ENCODE measurements at places on chromosomes 6 and 20.

DNA sequence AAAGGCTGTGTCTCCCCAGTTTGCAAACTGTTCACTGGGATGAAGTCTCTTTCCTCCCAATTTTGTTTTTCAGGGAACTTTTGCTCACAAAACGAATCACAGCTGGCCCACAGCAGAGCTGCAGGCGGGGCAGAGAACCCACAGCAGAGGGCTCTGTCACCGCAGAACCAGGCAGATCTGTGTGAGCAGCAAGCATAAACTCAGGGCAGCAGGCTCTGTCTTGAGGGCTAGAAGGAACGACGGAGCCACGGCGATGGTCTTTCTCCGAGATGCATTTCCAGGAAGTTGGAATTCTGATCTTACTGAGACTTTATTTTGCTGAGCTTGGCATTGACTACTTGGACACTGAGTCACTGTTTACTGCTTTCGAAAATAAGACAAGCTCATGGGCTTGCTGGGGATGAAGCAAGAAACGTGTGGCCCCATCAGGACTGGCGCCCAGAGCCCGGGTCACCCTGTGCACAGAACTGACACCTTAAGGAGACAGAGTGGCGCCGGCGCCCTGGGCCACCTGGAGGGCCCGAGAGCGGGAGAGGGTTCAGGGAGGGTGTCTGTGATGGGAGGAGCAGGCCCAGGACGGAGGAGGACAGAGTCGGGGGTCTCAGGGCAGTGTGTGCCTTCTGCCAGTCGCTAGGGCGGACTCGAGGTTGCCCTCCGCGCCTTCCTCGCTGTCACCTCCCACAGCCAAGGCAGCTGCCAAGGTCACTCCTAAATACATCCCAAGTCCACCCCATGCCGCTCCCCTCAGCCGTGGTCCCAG is 106.3 kb upstream of the NXT1 start:
- DNase-seq = no peak

DNA sequence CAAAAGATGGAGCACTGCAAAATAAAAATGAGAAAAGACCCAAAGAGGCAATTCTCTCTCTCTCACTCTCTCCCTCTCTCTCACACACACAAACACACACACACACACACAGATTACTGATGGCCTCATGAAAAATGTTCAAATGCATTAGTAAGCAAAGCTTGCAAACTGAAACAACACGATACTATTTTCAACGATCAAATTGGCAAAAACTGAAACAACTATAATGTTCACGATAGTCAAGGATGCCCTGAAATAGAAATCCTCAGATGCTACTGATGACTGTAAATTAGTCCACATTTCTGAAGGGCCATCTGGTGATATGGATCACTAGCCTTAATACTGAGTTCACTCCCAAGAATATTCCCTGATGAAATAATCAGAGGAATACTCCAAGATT is 100.8 kb downstream of the TRERF1 start:
- no peak for DNase-seq

GRCh38 chr6:36514554-36515456 is 32.5 kb downstream of the STK38 start:
- no peak for DNase-seq

GRCh38 chr20:33503564-33503963 is 13.7 kb downstream of the CBFA2T2 start:
- DNase-seq = no peak

DNA sequence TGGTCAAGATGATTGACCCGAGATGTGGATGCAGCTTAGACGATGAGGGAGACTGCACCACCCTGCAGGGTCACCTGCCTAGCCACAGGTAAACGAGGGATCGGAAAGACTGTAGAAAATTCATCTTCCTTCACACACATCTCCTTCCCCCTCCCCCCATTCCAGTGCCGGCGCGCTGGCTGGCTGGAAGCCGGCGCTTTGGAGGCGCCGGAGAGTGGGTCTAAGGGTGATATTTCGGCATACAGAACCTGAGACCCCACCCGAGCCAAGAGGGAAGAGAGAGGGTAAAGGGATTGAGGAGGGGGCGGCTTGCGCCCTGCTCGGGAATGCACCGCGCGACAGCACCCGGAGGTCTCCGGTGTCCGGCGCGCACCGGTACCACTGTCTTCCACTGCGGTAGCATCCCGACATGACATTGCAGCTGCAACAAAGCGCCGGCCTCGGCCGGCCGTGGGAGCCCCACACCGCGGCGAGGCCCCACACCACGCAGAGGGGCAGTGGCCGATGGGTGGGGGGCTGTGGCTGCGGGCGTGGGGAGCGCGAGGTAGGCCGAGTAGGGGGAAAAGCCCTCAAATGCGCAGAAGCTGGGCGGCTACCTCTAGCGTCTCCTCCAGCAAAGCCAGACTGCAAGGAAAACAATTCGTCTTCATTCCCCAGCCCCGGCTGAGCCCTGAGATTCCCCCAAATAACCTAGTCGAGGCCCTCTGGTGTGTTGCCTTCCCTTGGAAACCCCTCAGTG is 984 bp downstream of the TNFRSF21 start:
- no peak for DNase-seq

GRCh38 chr20:51586005-51586440 is 43.5 kb upstream of the NFATC2 start:
- no peak for DNase-seq

GRCh38 chr6:151633526-151634335 is 139.9 kb downstream of the CCDC170 start:
- DNase-seq = no peak

DNA sequence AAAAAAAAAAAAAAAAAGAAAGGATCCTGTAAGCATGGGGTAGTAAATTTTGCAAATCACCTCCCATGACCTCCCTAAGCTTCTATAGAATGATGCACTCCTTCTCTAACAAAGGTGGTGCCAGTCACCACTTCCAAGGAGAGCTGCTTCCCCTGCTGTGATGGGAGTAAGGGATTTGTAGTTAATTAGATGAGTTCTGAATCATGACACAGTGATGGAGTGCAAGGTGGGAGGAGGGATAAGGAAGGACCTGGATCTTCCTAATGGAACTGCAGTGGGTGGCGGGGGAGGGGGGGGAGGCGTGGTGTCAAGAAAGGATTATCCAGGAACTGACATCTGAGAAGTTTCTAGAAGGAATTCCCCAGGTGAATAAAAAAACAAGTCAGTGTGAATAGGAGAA is 47.8 kb downstream of the NRN1 start:
- no peak for DNase-seq

GRCh38 chr6:36130667-36131510 is 576 bp downstream of the MAPK13 start:
- peak; percentile 40 for DNase-seq

DNA sequence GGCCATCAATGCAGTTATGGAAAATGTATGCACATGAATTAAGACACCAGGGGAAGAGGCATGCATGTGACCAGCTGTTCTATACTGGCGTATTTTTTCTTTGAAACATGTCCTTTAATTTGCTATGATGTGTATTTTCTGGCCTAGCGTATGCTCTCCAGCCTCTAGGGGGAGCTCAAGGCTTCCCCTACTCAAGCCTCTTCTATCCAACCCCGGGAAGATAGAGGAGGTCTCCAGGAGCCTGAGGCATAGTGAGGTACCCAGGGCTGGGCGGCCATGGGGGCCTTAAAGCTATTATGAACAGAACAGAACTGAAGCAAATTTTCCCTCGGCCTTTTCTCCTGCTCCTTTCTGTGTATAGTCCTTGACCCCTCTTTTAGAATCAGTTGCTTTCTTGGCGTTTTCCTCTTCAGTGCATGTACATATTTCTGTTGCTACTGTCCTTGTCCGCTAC is 528.9 kb downstream of the MAFB start:
- no peak for DNase-seq

DNA sequence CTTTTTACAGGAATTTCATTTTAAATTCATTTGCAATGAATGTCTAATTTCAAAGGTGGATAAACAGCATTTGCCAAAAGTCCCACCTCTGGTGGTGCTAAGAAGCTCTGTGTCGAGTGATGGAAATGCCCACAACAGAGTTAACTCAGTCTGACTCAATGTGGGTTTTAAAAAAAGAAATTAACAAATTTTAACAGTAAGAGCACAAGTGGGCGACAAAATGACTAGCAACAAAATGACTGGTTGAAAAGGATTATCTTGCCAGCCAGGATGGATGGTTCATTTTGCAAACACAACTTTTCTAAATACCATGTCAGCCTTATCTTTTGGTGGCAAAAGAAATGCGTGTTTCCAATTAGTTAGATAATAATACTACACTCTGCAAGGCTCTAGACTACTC is 14.3 kb upstream of the TAGAP start:
- DNase-seq = no peak

GRCh38 chr20:18906046-18906445 is 92.5 kb downstream of the SCP2D1 start:
- no peak for DNase-seq
